ENCODE measurements at places on chromosomes 16 and 17. TPM values are rescaled to one million over a fixed set of nuclear protein-coding genes. Genes with fewer than 3 reads are reported as not detected.

The SHCBP1 gene
- 6.8 TPM for total RNA-seq

The PLEKHH3 gene
- 29.9 TPM for total RNA-seq

The TVP23A gene
- not detected for total RNA-seq

DNA sequence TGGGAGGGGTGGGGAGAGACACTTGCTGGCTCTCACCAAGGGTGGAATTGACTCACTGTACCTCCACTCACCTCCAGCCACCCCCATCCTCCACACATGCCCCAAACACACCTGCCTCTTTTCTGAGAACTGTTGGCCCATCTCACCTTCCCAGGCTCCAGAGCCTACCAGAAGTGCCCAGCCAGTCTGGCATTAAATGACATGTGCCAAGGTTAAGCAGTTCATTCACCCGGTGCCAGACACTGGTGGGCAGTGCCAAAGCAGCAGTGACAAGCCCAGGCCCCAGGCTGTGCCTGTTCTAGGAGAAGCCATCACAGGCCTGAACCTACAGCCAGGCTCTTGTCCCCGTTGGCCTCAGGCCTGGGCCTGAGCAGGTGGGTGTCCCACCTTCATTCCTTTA lies 11.2 kb downstream of the MVP start:
- peaks cover 54% of the 10 kb centered on the region for H3K36me3 ChIP-seq
- DNase-seq: no peak
- no peaks in the 10 kb centered on the region for H3K27me3 ChIP-seq
- H3K27ac ChIP-seq: no peak overlapping the region
- H3K4me3 ChIP-seq: no peak overlapping the region
- peaks cover 33% of the 10 kb centered on the region for H3K4me1 ChIP-seq

GRCh38 chr17:81471818-81472456 lies 40.7 kb downstream of the ACTG1 start:
- H3K4me1 ChIP-seq: no peaks in the 10 kb centered on the region
- H3K27ac ChIP-seq: peak overlapping the region; percentile 43
- DNase-seq: peak; percentile 62

- H3K4me1 ChIP-seq: no peaks in the 10 kb centered on the region
- no peak overlapping the region for H3K4me3 ChIP-seq
- no peaks in the 10 kb centered on the region for H3K36me3 ChIP-seq
- no peak overlapping the region for H3K27ac ChIP-seq
Observed at GRCh38 chr17:34423978-34424813, 61.2 kb upstream of the CCL1 start.

GRCh38 chr17:73390851-73391250 lies 79.0 kb upstream of the CDC42EP4 start:
- H3K36me3 ChIP-seq: no peaks in the 10 kb centered on the region
- no peak overlapping the region for H3K27ac ChIP-seq
- no peaks in the 10 kb centered on the region for H3K4me1 ChIP-seq
- H3K27me3 ChIP-seq: no peaks in the 10 kb centered on the region

All from transverse colon (tissue), 4 donors.